NCI-H1092 (cell line): ENCODE measurements at places on chromosomes 4 and X.

GRCh38 chr4:25030277-25031076 is at the start of gene LGI2:
TSS of gene LGI2 (minus strand) at chr4:25030946. CDS start at chr4:25030693, 253 bp downstream.
- peak; percentile 40 for DNase-seq

DNA sequence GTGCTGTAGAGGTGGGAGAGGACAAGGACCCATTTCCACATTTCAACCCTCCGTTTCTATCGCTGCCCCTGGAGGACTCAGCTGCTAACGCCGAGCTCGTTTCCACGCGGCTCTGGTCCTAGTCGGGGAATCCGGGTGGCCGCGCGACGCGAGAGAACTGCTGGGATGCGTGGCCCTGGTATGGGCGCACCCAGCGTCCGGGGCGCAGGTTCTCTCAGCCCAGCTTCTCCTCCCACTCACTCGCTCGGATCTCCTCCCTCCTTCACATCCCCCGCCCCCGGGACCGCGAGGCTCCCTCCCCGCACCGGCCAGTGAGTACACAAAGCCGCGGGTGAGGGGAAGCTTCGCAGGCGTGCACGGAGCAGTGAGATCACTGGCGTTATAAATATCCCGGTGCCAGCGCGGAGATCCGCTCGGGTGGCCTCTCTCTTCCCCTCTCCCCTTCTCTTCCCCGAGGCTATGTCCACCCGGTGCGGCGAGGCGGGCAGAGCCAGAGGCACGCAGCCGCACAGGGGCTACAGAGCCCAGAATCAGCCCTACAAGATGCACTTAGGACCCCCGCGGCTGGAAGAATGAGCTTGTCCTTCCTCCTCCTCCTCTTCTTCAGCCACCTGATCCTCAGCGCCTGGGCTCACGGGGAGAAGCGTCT is at the start of gene FGF5:
TSS of gene FGF5 (plus strand) at position 412 of the 649 bp plus-strand sequence. CDS start at position 573, 161 bp downstream.
- peak; percentile 22 for DNase-seq

- peak; percentile 0 for DNase-seq
These were observed 1712.5 kb downstream of the C4orf33 start for GRCh38 chr4:130808492-130808891.

DNA sequence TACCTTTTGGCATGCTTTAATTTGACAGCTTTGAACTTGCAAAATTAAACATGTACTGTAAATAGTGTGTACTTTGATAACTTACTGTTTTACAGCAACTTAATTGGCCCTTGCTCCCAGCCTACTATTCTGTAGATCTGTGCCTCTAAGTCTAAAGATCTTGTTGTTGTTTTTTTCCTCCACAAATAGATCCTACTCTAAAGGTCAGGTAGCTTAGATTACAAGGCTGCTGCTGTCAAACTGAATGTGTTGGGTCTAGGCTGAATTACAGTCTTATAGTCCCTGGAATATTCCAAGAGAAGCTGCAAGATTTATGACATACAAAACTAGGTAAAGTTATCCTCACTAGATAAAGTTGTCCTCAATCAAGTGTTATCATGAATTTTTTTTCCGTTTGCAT is 18.7 kb downstream of the DIAPH2 start:
- DNase-seq, result no peak

GRCh38 chr4:113584407-113585150 is 177.0 kb downstream of the CAMK2D start:
- no peak for DNase-seq

DNA sequence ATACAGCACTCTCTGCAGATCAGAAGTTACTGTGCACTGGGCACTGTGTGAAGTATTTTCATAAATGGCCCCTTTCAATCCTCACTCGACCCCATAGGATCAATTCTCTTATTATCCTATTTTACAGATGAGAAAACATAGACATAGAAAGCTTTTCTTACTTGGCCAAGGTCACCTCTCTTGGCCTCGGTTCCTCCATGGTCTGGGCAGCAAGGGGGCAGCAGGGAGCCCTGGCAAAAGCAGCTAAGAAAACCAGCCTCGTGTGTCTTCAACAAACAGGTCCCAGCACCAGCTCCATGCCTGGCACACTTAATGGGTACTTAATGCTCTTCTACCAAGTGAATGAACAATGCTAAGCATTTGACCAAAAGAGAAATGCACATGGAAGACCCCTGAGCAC is 34.4 kb downstream of the BST1 start:
- no peak for DNase-seq

GRCh38 chr4:185099940-185100339 is 43.1 kb upstream of the SLC25A4 start:
- no peak for DNase-seq

- DNase-seq, result no peak
These were observed 288.4 kb downstream of the KLHL4 start for GRCh38 chrX:87805829-87806490.
